ENCODE measurements at places on chromosomes 5 and 9.

DNA sequence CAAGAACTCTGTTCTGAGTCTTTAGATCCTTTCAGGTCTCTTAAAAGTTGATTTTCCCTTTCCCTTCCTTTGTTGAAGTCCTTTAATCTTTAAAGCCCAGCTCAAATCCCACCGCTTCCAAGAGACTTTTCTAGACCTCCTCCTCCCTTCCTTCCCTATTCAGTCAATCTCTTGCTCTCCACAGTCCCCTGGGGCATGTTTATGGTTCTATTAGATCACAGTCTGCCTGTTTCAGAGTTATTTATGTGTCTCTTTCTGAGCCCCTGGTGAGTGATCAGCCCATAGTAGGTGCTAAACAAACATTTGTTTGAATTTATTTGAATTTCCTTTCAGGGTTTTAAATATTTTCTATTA, 7.2 kb upstream of the ARSI start:
- H3K4me3 ChIP-seq = no peak overlapping the region
- H3K4me1 ChIP-seq = no peaks in the 10 kb centered on the region

DNA sequence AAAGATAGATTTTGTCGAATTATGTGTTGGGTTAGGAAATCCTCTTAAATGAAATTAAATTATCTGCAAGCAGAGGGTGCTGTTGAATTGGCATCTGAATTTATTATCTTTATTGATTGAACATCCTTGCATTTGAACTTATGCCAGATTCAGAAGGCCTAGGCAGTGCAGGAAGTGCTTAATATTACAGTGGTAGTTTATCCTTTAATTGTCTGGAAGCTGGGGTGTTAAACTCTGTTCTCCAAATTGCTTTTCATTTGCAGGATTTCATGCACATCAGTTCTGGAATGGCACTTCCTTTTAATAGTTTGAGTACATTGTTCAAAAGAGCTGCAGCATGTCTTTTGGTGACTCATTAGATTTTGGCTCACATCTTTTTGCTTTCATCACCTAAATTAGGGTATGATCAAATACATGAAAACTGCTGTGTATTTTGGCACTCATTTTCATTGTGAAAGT, 186.3 kb downstream of the KDM4C start:
- no peaks in the 10 kb centered on the region for H3K27me3 ChIP-seq
- H3K4me3 ChIP-seq = no peak overlapping the region
- no peak overlapping the region for H3K27ac ChIP-seq
- H3K4me1 ChIP-seq = peaks cover 24% of the 10 kb centered on the region
- H3K36me3 ChIP-seq = peaks cover 16% of the 10 kb centered on the region
- DNase-seq = no peak

DNA sequence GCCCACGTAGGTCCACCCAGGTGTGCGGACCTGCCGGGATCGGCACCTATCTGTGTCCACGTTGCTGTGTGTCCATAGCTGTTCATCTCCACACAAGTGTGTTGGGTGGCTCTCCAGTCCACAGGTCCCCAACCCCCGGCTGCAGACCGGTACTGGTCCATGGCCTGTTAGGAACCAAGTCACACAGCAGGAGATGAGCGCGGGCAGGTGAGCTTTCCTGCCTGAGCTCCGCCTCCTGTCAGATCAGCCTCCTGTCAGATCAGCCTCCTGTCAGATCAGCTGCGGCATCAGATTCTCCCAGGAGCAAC, 18.9 kb downstream of the LAMC3 start:
- H3K27me3 ChIP-seq = peaks cover 4% of the 10 kb centered on the region
- no peaks in the 10 kb centered on the region for H3K36me3 ChIP-seq
- no peak for DNase-seq
- no peak overlapping the region for H3K4me3 ChIP-seq
- H3K4me1 ChIP-seq = no peaks in the 10 kb centered on the region

- no peak for DNase-seq
- H3K4me3 ChIP-seq = no peak overlapping the region
- H3K27me3 ChIP-seq = no peaks in the 10 kb centered on the region
- H3K4me1 ChIP-seq = no peaks in the 10 kb centered on the region
These were observed 27.3 kb downstream of the TTC1 start for GRCh38 chr5:160036243-160036642.

DNA sequence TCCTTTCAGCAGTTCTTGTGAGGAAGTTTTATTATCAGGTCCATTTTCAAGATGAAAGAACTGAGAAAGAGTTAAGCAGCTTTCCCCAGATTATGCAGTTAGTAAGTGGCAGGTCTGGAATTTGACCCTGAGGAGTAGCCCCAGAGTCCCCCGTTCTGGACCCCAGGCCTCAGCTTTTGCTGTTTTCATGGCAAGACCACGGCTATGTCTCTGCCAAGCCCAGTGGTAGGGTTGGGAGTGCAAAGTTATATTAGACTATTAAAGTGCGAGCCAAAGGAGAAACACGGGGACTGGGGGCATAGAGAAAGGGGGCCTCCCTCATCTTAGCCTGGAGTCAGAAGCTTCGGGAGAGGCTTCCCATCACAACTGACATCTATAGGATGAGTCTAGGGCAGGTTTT, 19.3 kb upstream of the ORM1 start:
- no peak overlapping the region for H3K4me3 ChIP-seq
- no peaks in the 10 kb centered on the region for H3K27me3 ChIP-seq
- DNase-seq = no peak
- no peaks in the 10 kb centered on the region for H3K36me3 ChIP-seq
- H3K4me1 ChIP-seq = peaks cover 4% of the 10 kb centered on the region

Data from activated CD4-positive, alpha-beta T cell treated with anti-CD3 and anti-CD28 coated beads for 36 hours (primary cell).